ENCODE measurements at places on chromosomes 12 and 14.

DNA sequence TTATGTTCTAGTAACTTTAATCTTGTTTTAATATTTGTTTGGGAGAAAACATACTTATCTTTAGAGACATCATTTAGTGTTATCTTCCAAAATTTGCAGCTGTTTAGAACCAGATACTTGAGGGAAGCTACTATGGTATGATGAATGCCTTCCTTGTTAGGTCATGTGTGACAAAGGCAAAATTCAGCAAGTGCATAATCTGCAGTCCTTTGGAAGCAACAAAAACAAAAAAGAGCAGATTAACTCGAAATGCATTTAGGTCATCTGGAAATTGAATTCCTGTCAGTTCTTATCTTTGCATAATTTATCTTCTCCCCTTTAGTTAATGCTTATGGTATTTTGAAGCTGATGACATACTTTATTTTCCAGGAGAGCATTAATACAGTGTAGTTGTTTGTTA lies 3.5 kb downstream of the FBXO34 start:
- peak; percentile 23 for DNase-seq

GRCh38 chr12:8867009-8867408 lies 44.6 kb downstream of the A2ML1 start:
- DNase-seq = no peak

- DNase-seq = no peak
Observed at GRCh38 chr14:77161011-77161410, 19.4 kb upstream of the ZDHHC22 start.

GRCh38 chr12:75892731-75893408 lies 138.7 kb downstream of the PHLDA1 start:
- no peak for DNase-seq

- no peak for DNase-seq
Observed at GRCh38 chr14:84254290-84254689, 1275.7 kb upstream of the FLRT2 start.

- DNase-seq = no peak
Observed at GRCh38 chr14:60254176-60254575, 5.2 kb downstream of the PPM1A start.

DNA sequence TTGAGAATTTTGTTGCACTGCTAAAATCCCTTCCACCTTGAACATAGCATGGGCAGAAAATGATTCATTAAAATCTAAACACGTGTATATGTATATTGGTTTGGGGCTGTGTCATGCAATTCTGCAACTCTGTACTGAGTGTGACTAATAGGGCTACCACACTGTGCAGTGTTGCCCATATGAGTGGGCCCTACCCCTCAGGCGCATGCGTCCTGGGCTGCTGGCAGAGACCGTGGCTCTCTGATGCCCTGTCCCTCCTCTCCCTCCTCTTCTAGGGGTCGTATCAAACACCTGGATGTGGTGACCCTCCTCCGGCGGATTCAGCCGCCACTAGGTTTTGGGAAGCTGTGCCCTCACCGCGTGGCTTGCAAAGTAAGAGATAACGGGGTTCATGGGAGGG lies 128.4 kb upstream of the FKBP4 start:
- DNase-seq = no peak

DNA sequence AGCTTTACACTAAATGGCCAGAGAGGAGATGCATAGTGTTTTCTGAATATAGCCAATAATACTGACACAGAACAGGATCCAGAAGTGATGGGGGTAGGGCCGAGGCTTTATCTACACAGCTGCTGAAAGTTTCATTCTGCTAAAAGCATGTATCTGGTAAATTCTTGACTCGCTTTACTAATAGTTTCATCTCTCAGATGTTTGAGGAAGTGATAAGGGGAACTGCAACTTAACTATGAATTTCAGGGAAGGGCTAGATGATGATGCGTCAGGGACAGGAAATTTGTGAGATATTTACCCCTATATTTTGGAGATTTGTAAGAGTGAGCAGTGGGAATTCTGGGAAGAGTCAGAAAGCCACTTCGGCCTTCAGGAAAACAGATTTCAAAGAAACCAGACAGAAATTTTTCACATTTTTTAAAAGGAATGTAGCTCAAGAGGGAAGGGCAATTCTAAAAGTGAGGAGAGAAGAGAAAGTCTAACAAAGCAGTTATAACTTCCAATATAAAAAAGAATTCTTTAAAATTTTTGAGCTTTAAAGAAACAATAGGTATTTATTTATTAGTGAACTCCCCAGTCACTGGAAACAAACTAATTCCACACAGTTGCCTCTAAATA lies 243.1 kb downstream of the BCAT1 start:
- no peak for DNase-seq

GRCh38 chr12:48199774-48200221 lies 3.3 kb downstream of the OR10AD1 start:
- DNase-seq = peak; percentile 43

DNA sequence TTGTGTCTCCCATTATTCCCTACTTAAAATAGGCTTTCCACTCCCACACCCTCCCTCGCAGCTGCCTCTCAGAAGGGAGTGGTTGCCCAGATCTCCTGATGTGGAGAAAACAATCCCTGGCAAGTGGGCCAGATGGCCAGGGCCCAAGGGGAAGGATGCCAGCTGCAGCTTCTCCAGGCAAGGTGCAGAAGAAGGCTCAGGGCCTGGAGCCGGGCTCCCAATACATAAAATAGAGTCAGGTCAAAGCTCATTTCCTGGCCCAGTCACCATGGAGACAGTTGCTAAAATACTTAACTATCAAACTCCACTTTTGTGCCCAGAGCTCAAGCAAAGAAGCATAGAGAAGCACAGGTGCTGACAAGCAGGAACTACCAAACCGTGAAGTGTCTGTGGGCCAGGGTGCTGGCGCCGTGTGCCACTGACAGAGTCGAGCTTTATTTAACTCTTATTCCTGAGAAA lies 45.7 kb upstream of the ITPR2 start:
- no peak for DNase-seq

- no peak for DNase-seq
Observed at GRCh38 chr12:106897082-106897481, 58.6 kb upstream of the TMEM263 start.

DNA sequence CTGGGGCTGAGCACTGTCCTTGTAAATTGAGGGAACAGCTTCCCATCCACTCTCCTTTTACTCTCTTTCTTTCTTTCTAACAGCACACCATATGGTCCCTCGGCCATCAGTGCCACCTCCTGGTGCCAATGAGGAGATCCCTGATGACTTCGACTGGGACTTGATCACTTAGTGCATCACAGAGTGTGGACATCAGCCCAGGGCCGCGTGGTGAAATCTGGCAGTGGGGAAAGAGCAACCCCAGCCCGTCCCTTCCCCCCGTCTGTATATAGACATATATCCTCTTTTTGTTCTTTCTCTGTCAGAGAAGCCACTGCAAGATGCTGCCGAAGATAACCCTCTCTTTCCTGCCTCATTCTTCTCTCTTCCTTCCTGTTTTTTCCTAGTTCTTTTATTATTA lies 13.5 kb downstream of the C3AR1 start:
- DNase-seq = no peak

DNA sequence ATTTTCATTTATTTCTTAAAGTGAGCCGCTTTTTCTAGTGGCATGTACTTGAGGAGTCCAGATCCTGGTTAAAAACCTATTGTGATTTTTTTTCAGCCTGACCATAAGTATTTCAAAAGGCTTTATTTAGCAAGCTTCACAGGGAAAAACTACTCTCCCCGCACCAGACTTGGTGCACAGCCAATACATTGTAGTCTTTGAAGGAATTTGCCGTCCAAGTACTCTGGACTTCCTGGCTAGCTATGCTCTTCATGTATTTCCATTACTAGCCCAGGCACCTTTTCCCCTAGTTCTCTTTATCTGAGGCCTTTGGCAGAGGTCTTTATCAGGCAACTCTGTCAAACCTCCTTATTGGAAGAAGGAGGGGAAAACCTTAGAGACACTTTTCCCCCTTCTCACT lies 234.7 kb downstream of the CCDC91 start:
- DNase-seq = no peak

GRCh38 chr14:93095742-93096510 lies 19.8 kb downstream of the ITPK1 start:
- DNase-seq = no peak

DNA sequence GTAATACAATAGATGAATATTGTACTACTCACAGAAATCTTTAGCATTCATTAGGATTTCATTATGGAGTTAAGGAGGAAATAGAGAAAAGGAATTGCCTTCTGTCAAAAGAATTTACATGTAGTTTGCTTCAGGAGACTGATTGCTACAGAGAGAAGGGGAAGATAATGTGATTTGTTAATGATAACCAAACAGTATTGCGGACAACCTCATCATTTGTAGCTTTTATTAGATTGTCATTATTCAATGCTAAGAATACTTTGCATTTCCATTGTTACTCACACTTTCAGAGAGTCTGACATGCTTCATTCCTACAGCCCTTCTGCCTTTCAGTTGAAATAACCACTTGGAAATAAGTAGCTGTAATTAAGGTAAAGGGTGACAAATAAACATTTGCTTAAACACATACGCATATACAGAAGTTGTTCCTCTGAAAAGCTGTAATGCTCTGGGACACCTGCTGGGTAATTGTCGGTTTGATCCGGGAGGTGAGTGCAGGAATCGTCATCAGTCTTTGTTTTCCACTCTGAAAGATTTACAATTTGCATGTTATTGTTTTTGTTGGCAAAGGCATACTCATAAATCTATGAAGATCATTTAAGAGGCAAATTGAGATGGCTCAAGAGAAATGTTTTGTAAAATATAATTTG lies 600.2 kb downstream of the TRHDE start:
- no peak for DNase-seq

- peak; percentile 73 for DNase-seq
Observed at GRCh38 chr14:65361920-65362319, 50.6 kb upstream of the FUT8 start.

DNA sequence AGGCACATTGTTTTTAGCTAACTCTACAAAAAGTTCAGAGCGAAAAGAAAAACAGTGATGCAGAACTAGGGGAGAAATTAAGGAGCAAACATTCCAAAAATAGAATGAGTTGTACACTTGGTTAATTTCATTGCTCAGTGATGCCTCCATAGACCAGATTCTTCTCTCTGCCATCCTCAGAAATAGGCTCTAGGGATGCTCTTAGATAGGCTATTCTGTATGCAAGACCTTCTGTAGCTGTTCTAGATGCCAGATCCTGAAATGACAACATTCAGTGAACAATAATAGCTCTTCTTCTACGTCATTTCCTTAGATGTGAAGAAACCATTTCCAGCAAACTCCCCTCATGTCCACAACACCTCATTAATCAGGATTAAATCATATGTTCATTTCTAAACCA lies 466.3 kb downstream of the DIO2 start:
- DNase-seq = no peak

- DNase-seq = no peak
Observed at GRCh38 chr12:27981874-27982273, 9.3 kb upstream of the PTHLH start.

- no peak for DNase-seq
Observed at GRCh38 chr12:4850857-4851380, 58.8 kb upstream of the KCNA1 start.

- DNase-seq = no peak
Observed at GRCh38 chr12:54549774-54550451, 512 bp downstream of the PDE1B start.

GRCh38 chr14:55125403-55125802 lies 3.6 kb upstream of the LGALS3 start:
- DNase-seq = no peak

- no peak for DNase-seq
Observed at GRCh38 chr14:95315579-95315978, 4.1 kb downstream of the CLMN start.

DNA sequence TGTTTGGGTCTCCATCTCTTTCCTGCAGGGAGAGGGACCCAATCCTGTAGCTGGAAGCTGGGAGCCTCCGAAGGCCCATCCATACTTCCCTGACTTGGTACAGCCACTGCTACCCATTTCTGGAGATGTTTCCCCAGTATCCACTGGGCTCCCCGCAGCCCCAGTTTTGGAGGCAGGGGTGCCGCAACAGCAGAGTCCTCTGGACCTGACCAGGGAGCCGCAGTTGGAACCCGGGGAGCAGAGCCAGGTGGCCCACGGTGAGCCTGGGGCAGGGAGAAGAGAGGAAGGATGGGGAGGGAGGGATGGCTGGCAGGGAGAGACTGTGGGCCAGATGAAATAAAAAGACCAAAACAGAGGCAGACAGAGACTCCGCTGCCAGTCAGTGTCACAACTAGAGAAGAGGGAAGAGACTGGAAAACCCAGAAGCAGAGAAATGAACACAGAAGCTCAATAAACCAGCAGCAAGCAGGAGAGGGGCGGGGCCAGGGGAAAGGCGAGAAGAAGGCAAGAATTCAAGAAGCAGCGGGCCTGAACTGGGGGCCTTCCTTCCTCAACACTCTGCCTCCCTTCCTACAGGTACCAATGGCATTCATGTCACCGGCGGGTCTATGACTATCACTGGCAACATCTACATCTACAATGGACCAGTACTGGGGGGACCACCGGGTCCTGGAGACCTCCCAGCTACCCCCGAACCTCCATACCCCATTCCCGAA lies 6.3 kb downstream of the LTBR start:
- DNase-seq = no peak

Measured in AG04450 (cell line).